ENCODE measurements at places on chromosomes 11 and 22. TPM values are rescaled to one million over a fixed set of nuclear protein-coding genes. Genes with fewer than 3 reads are reported as not detected.

OR6A2 gene
- 3.1 TPM for total RNA-seq

- DNase-seq = no peak
Observed at GRCh38 chr11:24524156-24524555, 27.3 kb downstream of the LUZP2 start.

GRCh38 chr11:120564573-120565311 lies 53.2 kb downstream of the GRIK4 start:
- DNase-seq = peak; percentile 65

DNA sequence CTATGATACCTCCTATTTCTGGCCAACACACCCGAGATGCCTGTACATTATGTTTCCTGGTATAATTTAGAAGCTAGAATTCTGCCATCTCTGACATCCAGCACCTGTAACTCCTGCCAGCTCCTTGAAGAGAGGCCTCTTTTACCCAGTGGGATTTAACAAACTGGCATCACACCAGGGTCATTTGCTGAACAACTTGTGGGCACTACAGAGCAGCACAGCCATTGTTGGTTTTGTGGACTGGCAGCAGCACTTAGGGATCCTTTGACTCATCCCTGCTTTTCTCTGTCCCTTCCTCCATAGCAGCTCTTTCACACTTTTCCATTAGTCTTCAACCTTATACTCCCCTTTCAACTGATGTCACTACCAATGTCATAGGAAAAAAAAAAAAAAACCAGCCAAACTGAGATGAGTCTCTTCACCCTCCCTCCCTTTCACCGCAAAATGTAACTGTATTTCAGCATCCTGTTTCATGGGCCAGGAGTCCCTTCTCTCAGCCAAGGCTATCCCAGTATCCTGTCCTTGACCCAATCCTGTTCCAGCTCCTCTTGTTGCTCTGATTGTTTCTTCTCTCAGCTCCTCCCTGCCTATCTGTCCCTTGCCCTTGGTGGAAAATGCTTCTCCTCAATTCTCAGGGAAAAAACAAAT lies 68.7 kb downstream of the PPFIBP2 start:
- DNase-seq = no peak

Data from cerebellum (tissue), 4 donors.